ENCODE measurements at places on chromosomes 1 and 21.

DNA sequence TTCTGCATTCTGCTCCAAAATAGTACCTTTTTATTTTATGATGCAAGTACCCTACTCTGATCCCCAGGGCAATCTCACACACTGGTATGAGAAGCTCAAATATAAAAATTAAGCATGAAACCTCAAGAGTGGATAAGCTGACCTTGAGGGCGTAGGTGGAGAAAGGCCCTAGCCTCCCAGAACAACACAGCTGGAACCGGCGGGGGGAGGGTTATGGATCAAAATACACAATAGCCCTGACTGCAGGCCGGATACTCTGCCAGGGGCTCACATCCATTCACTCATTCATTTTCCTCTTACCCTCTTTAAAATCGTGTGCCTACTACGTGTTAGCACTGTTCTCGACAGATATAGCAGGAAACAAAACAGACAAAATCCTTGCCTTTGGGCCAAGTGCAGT is 32.8 kb upstream of the ECE1 start:
- peak; percentile 38 for DNase-seq

- DNase-seq, result peak; percentile 87
Measured at GRCh38 chr1:94237291-94238226, at the start of gene ARHGAP29. TSS of gene ARHGAP29 (minus strand) at chr1:94237584. CDS start at chr1:94231611, 5,973 bp downstream.

- peak; percentile 68 for DNase-seq
Measured at GRCh38 chr21:17585875-17586450, 26.7 kb downstream of the BTG3 start.

DNA sequence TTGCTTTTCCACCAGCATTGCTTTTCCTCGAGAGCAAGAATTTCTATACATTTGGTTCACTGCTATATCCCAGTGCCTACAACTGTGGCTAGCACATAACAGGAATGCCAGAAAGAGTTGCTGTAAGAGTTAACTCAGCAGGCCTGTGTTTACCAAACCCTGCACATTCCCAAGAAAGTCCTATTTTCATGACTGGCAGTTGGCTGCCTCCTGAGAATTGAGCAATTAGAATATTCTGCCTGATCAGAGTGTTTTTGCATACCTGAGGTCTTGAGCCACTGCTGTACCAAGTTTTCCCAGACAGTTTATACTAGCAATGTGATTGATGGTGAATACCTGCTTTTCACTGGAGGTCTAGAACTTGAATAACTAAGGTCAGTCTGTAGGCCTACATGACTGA is 2.7 kb upstream of the GNPAT start:
- DNase-seq, result no peak

DNA sequence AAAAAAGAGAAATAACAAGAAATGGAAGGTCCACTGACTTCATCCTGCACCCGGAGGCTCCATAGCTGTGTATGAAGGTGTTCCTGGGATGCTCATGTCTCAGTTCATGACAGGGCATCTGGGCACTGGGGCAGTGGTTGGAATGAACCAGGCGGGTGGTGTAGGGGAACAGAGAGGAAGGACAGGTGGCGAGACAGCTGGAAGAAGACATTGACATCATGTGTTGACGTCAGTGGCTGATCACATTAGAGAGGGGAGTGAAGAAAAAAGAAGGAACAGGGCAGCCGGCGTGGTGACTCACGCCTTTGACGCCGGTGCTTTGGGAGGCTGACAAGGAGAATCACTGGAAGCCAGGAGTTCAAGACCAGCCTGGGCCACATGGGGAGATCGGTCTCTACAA is 50.1 kb downstream of the HUNK start:
- no peak for DNase-seq

DNA sequence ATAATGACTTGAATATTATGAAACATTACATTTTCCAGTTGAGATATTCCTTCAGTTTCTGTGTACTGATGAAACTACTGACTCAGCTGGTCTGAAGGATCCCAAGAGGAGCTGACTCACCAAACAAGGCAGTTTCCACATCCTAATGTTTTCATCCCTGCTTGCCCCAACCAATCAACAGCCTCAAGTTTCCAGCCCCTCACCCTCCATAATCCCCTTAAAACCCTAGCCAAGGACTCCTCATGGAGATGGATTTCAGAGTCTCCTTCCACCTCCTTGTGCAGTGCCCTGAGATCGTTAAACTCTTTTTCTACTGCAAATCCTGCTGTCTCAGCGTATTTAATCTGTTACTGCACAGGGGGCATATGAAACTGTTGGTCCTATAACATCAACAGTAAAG is 83.1 kb upstream of the HAO2 start:
- DNase-seq, result peak; percentile 75

DNA sequence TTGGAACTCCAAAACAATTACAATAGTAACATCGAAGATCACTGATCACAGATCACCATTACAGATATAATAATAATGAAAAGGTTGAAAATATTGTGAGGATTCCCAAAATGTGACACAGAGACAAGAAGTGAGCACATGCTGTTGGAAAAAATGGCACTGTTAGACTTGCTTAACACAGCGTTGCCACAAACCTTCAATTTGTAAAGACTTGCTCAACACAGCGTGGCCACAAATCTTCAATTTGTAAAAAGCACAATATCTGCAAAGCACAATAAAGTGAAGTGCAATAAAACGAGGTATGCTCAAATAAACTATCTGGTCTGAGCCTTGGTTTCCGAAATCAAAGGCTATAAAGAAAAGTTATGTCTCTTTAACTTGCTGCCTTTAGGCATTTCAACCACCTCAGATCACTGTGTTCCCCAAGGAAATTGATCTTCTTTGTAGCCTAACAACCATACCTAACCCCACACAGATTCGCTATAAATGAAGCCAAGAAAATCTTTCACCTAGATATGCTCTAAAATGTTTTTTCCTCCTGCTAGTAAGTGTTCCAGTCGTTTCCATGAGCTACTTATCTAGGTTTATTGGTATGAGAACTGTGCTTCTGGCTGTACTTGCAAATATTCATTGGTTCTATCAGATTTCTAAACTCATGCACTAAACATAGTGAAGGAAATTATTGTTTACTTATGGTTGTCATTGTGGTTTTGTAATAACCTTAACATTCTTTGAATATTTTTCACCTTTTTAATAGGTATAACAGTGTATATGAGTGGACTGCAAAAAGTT is 13.1 kb upstream of the LPGAT1 start:
- DNase-seq, result no peak

DNA sequence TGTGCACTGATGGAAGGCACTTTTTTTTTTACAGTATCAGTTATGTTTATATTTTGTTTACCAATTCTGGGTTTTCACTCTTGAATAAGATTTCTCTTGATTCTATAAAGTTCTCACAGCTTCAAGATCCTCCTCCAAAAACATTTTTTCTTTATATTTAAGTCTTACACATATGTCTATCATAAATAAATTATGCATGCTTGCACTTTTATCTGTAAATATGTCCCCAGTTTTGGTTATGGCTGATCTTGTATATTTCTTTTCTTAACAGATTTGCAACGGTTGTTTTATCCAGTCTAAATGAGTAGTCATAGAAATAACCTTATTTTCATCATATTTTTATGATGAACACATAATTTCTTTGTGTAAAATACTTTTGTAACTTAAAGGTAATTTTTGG is 1456.5 kb downstream of the MRPL39 start:
- no peak for DNase-seq

DNA sequence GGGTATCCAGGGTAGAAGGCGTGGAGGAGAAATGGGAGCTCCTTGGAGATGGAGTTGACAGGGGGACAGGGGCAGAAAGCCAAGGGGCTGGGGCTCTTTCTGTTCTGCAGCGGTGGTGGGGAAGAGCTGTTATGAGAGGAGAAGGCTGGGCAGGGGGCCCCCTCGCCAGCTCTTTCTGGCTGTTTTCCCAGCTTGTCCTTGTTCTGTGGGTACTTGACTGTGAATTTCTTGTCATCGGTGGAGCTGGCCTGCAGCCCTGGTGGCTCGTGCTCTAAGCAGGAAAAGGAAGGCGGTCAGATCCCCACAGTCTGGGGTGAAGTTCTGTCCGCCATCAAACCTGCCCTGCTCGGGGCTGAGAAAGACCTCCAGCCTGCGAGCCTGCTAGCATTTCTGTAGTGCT is 7.6 kb downstream of the ZNF683 start:
- DNase-seq, result no peak

DNA sequence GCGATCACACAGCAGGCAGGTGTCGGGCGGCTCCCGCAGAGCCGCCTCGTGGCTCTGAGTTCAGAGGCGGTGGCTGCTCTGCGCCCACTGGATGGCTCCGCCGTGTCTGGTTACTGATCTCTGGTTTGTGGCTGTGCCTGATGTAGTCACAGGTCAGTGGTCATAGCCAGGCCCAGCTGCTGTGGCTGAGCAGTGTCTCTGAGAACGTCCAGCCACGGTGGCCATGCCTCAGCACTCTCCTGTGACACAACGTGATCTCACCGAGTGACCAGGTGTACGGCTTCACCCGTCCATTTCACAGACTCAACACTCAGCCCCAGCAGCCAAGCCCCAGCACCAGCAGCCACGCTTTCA is 61.2 kb downstream of the KCNN3 start:
- DNase-seq, result no peak

DNA sequence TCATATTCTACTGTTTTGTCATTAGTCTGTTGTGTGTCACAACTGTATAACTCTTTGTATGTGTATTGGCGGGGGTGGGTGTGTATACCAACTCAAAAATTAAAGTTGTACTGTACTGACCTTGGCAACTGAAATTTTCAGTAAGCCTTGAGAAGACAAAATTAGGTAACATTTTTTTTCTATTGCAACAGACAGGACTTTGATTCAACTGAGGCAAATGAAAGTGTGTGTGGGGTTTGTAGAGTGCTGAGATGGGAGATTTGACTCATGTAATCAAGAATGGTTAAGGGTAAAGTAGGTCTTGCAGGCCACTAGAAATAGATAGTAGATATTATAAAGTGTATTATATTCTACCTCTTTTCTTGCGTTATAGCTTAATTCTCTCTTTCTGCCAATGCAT is 14.6 kb upstream of the B3GALT2 start:
- DNase-seq, result no peak

GRCh38 chr21:42319851-42320572 is 4.8 kb upstream of the TFF3 start:
- no peak for DNase-seq

GRCh38 chr1:208251911-208252835 is 8.0 kb upstream of the PLXNA2 start:
- DNase-seq, result peak; percentile 68

DNA sequence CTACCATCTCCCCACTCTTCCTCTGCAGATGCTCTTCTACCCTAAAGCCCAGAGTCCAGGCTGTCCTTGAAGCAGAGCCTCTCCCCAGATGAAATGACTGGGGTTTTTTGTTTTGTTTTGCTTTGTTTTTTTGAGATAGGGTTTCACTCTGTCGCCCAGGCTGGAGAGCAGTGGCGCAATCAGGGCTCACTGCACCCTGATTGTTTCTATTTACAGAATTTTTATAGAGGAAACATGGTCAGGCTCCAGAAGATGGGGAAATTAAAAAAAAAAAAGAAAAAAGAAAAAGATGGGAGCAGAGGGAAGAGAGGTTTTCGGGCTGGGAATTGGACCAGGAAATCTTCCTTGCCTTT is 43.7 kb upstream of the ZNF281 start:
- no peak for DNase-seq

DNA sequence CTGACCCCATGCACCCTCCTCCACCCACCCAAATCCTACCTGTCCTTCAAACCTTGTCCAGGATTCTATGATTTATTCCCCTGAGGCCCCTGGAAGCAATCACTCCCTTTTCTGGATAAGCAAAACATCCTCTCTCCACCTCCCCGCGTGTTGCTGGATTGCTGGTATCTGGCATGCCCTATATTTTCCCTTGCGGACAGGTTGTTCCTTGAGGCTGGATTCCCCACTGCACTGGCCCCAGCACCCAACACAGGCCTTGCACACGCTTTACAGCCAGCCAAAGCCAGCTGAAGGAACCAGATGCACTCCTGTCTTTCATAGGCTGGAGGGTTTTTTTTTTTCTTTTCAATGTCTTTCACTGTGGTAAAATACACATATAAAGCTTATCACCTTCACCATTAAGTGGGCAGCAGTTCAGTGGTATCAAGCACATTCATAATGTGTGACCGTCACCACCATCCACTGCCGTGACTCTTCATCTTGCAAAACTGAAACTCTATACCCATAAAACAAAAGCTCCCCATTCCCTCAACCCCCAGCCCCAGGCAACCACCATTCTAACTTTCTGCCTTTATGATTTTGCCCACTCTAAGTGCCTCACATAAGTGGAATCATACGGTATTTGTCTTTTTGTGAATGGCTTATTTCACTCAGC is 50.9 kb downstream of the TOR1AIP2 start:
- DNase-seq, result no peak

DNA sequence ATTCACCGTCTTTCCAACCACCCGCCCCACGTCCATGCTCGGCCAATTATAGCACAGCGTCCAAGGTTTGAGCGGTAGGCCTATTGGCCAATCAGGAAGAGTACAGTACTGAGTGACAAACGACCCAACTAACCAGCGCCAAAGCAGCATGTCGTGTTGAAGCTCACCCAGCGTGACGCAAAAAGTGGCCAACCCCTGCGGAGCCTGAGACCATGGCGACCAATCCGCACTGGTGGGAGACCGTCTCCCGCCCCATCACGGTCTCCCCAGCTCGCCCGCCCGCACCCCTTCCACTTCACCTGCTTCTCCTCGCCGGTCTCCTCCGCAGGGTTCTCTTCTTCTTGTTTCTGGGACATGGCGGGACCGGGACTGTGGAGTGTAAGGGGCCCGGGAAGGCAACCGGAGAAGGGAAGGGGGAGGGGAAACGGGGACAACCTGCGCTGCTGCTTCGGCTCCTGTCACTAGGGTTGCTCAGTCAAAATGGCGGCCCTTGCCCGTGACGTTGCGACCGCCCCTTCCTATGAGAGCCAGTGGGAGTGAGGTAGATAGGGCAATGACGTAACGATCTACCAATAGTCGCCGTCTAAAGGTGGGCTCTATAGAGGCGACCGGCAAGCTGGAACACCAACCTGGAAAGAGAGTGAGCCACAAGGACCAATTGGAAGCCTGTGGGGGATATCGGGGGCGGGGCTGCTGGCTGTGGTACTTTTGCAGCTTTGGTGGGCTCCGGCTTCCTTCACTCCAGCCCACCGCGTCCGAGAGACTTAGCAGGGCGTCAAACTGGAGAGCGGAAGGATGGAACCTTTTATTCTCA is at the start of gene ENSA:
Gene ENSA (minus strand): TSS at position 498 of the 814 bp plus-strand sequence. CDS start 142 bp downstream, at position 356.
- peak; percentile 100 for DNase-seq

DNA sequence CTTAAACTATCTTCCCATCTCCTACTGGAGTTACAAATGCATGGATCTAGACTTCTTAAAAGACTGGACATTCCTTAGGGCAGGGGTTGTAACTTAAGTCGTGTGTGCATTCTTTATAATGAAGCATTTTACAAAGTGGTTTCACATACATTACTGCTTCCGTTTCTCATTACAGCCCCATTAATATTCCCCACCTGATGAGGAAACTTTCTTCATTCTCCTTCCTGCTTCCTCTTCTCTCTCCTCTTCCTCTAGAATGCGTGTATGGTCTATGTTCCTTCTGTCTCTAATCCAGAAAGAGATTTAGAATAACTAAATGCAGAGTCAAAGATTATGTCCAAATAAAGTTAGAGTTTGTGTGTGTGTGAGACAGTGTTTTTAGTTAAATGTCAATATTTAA is 1.8 kb upstream of the CAP1 start:
- DNase-seq, result no peak

All from ELR (cell line).